ENCODE measurements at places on chromosomes 3 and 15.

DNA sequence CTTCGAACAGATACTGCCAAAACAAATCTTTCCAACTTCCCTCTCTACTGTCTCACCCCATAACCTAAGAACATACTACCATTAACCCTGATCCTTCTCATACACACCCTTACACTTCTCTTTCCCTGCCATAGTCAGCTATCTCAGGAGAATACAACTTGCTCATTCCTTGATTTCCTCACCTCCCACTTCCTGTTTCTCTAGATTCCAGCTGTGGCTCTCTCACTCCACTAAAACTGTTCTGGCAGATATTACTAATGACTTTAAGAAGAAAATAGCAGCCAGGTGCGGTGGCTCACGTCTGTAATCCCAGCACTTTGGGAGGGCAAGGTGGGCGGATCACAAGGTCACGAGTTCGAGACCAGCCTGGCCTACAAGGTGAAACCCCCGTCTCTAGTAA is 4.6 kb downstream of the LSG1 start:
- DNase-seq = no peak

DNA sequence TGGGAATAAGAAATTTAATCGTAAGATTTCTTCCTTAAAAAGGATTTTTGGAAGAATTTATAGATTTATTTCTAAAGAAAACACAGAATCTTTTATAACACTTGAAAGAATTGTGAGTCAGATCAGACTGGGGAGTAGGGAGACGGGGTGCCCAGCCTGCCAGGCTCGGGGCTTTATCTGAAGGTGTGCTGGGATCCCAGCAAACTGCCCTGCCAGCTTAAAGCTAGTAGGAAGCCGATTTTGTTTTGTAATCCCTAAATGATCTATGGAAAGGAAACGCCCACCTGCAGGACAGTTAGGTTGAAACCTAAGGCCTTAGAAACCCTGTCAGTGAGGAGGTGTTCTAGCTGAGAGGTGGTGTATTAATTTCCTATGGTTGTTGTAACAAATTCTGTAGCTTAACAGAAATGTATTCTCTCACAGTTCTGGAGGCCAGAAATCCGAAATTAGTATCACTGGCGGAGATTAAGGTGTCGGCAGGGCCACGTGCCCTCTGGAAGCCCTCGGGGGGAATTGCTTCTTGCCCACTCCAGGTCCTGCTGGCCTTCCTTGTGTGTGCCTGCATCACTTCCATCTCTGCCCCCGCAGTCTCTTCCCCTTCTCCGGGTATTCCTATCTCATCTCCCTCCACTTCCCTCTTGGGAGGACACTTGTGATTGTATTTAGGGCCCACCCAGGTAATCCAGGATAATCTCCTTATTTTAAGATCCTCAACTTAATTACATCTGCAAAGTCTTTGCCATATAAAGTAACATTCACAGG is 19.3 kb upstream of the RAB6B start:
- DNase-seq = no peak

GRCh38 chr15:92574566-92574965 is 81.0 kb downstream of the FAM174B start:
- DNase-seq = no peak

DNA sequence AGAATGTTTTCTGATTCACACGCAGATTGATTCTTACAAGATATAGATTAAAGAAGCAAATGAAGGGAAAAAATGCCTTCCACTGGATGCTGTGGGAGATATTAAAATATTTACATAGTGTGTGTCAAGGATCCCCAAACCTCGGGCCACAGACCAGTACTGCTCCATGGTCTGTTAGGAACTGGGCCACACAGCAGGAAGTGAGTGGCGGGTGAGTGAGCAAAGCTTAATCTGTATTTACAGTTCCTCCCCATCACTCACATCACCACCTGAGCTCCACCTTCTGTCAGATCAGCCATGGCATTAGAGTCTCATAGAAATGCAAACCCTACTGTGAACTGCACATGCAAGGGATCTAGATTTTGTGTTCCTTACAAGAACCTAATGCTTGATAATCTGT is 552.6 kb upstream of the GOLIM4 start:
- DNase-seq = no peak

GRCh38 chr3:11953778-11954177 is 50.4 kb upstream of the SYN2 start:
- no peak for DNase-seq

GRCh38 chr3:42024591-42025351 is 62.9 kb upstream of the ULK4 start:
- no peak for DNase-seq
